Cardiac septum (tissue), 1 donor: ENCODE measurements at places on chromosomes 2 and 18. TPM values are rescaled to one million over a fixed set of nuclear protein-coding genes. Genes with fewer than 3 reads are reported as not detected.

Gene SATB2
- 1.5 TPM for total RNA-seq

Gene EMILIN1
- total RNA-seq = 21.0 TPM

Gene GALNT1
- 46.6 TPM for total RNA-seq

Gene STARD6
- total RNA-seq = not detected

Gene SS18
- 42.4 TPM for total RNA-seq

Gene FSIP2
- 0.40 TPM for total RNA-seq

Gene CD207
- total RNA-seq = 0.16 TPM

Gene WNT10A
- not detected for total RNA-seq

Gene MARCO
- 0.92 TPM for total RNA-seq

Gene TDRD15
- not detected for total RNA-seq

Gene ANTXR1
- 38.1 TPM for total RNA-seq

Gene DNAJB2
- 78.0 TPM for total RNA-seq

Gene KIF5C
- total RNA-seq = 0.73 TPM

Gene CPS1
- 2.9 TPM for total RNA-seq

Gene CFAP65
- not detected for total RNA-seq

Gene NETO1
- 0.83 TPM for total RNA-seq

Gene IAH1
- 92.0 TPM for total RNA-seq

Gene INPP5D
- 6.2 TPM for total RNA-seq

Gene FASTKD1
- total RNA-seq = 65.2 TPM

Gene GTF2A1L
- 0.75 TPM for total RNA-seq

Gene TSGA10
- 1.6 TPM for total RNA-seq

Gene DSC3
- 0.65 TPM for total RNA-seq

Gene CLEC4F
- 0.13 TPM for total RNA-seq

Gene ERBB4
- 13.8 TPM for total RNA-seq

Gene GEN1
- 2.7 TPM for total RNA-seq

Gene NABP1
- total RNA-seq = 6.6 TPM

Gene C2orf15
- not detected for total RNA-seq

Gene KCNIP3
- total RNA-seq = 6.5 TPM

Gene GPAT2
- 6.6 TPM for total RNA-seq

Gene SAG
- total RNA-seq = not detected

Gene SERPINB4
- total RNA-seq = not detected

Gene ITPRIPL1
- 0.83 TPM for total RNA-seq
